ENCODE measurements at places on chromosomes 3 and 15.
A peak's percentile ranks its signal among the peaks of the same experiment; 100 is the strongest.

DNA sequence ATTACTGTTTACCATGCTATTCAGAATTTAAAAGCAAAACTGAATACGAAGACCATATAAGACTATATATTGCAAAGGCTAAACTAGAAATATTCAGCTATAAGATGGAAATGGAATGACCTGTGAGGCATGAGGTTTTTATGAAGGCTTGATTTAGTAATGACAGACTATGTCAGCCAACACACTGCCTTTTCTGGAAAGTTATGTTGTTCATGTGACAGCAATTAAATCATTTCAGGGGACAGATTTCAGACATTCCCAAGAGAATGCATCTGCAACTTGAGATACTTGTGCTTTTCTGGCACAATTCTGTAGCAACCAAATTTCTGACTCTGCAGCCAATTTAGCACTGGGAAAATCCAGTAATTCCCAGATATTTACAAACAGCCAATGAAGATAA is 8.6 kb upstream of the GATM start:
- no peak for DNase-seq

DNA sequence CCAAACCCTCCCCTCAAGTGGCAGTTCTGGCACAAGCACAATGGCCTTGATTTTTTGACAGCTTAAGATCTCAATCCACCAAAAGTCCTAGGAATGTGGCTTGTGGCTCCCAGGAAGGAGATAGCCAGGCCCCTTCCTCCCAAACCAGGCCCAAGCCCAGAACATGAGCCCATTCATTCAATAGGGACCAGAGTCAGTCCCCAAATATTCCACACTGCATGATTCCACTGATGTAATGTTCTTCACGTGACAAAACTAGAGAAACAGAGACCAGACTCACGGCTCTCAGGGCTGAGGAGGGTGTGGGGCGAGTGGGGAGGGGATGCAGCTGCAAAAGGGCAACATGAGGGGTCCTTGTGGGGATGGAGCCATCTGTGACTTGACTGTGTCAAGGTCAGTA is 25.5 kb downstream of the ABTB1 start:
- DNase-seq, result no peak

GRCh38 chr3:185807445-185808068 is 17.3 kb downstream of the IGF2BP2 start:
- no peak for DNase-seq

GRCh38 chr3:171058058-171058457 is 31.5 kb upstream of the SLC2A2 start:
- no peak for DNase-seq

DNA sequence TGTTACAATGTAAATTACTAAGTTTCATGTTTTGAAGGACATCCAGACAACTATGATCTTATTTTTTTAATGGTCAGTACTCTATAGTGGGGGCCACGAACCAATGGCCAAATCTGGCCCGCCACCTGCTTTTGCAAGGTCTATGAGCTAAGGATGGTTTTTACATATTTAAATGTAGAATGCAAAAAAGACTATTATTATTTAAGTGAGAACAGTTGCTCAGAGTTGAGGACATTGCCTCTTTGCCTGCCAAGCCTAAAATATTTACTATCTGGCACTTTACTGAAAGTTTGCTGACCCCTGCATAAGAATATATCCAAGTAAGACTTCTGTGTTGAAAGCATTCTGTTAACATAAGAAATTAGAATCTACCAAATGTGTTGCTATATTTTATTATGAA is 163.7 kb upstream of the MDFIC2 start:
- no peak for DNase-seq

DNA sequence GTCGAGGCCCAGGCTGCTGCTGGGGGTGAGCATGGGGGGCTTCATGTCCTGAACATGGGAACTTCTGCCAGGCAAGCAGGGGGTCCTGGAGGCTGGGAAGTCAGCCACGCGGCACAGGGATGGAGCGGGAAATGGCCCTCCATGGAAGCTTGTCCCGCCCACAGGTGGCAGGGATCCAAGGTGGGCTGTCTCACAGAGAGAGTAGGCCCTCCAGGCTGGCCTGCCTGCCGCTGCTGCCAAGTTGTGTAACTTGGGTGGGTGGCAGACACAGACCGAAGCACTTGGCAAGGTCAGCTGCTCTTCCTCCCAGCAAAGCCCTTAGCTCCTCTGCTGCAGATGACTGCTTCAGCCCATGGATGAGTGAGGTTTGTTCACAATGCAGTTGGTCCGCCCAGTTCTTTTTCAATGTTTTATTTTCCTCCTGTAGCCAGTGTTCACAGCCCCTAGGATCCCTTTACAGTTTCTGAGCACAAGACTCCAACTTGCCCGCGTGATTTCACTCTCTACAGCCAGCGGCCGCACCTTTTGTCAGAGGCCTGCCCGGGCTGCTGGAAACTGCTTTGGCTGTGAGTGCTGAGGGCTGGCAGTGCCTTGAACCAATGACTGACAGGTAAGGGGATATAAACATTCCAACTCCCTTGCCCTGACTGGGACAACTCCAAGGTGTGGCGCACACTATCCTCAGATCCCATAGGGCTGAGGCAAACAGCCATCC is 26.7 kb downstream of the HCN4 start:
- no peak for DNase-seq

DNA sequence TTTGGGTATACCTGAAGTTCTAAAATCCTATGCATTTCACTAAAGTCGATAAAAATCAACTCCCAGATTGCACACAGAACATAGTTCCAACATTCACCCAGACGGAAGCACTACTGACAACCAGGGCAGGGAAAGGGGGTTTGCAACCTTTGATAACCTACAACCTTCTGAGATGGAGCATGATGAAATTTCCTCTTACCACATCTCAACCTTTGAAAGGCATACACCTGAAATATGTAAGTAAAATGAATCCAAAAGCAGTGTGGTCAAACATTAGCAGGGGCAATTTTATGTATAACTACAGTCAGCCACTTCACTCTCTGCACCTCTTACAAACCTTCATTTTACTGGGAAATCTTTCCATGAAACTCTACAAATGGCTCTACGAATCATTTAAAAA is 184.1 kb downstream of the FOXP1 start:
- no peak for DNase-seq

DNA sequence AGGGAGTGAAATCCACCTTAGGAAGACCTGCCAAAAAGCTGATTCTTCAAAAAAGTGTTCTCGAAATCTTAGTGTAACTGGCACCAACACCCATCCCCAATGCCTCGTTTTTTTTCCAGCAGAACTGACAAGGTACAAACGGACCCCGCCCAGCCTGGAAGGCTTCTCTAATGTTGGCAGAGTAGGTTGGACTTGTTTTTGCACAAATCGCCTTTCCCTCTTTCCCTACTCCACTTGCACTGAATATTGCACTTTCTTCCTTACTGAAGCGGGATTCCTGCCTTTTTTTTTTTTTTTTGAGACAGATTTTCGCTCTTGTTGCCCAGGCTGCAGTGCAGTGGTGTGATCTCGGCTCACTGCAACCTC is 544 bp upstream of the TIMMDC1 start:
- DNase-seq, result no peak

GRCh38 chr3:107520535-107520934 is 2.2 kb upstream of the BBX start:
- DNase-seq, result no peak

GRCh38 chr15:35260941-35261340 is 175.8 kb upstream of the NANOGP8 start:
- DNase-seq, result no peak

GRCh38 chr3:49017971-49018706 is at the start of gene DALRD3:
DALRD3 (minus strand) TSS chr3:49018580; CDS start chr3:49018564, 16 bp downstream.
- peak; percentile 59 for DNase-seq

- no peak for DNase-seq
These were observed 100.1 kb downstream of the IGF2BP2 start for GRCh38 chr3:185724761-185725160.

DNA sequence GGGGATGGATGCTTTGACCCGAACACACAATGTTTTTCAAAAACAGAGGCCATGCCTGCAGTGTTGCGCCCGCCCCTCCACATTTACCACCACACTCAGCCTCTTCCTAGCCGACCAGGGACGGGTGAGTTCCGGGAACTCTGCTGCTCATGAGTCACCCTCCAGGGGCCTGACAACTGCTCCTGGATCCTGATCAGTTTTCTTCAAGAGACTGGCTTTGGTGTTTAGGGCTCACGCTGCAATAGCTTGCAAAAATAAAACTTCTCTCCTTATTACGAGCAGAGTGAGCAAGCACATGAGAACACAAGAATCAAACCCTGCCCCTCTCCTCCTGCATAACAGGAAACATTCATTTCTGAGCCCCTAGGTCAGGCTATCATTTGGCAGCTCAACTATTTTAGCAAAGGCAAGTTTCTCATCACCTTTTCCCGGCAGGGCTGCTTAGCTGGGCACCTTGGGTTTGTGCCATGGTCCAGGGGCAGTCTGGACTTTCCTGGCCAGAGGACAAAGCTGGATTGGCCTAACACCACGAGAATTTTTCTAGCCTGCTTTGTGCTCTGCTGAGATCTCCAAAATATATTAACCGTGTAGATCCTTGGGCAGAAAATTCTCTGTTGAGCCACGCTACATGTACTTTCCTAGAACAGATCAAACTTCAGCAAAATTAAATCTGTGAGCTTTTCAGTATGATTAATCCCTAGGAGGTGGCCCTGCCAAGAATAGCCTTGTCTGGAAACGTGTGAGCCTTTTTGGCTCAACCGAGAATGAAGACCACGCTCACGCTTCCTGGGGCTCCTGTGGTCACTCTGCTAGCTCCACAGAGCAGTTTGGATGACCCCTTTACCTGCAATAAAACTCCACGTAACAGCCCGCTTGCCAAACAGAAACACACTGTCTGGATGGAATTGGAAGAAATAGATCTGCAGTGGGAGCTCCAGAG is 52.7 kb upstream of the SPATA12 start:
- DNase-seq, result no peak

DNA sequence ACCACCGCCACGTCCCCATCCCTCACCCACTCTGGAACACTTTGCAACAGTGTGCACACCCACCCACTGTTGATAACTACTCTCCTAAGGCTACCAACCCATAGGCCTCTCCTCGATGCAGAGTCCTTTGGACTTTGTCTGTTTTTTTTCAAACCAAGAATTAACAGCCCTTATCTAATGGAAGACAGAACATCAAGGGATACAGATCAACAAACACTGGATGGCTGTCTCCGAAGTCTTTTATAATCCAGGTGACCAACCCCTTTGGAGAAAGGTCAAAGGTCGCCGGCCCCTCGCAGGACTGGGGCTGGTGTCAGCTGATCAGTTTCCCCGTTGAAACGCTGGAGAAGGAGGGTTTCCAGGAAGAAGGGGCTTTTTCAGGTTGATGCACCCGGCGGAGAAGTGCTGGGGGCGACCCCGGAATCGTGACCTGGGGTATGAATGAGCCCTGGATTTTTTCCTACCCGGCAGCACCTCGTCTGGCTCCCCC is 532 bp downstream of the B4GALT4 start:
- DNase-seq, result no peak
